ENCODE measurements at places on chromosomes 5 and 9. TPM values are rescaled to one million over a fixed set of nuclear protein-coding genes. Genes with fewer than 3 reads are reported as not detected.

GRCh38 chr5:101976933-101977332 lies 319.2 kb downstream of the SLCO4C1 start:
- DNase-seq = no peak

- DNase-seq = no peak
These were observed 127.0 kb downstream of the RPS23 start for GRCh38 chr5:82151204-82151603.

- DNase-seq = no peak
These were observed 1.8 kb downstream of the CAVIN4 start for GRCh38 chr9:100579665-100580064.

GRCh38 chr9:135850737-135851136 lies 56.6 kb downstream of the CAMSAP1 start:
- DNase-seq = no peak

DNA sequence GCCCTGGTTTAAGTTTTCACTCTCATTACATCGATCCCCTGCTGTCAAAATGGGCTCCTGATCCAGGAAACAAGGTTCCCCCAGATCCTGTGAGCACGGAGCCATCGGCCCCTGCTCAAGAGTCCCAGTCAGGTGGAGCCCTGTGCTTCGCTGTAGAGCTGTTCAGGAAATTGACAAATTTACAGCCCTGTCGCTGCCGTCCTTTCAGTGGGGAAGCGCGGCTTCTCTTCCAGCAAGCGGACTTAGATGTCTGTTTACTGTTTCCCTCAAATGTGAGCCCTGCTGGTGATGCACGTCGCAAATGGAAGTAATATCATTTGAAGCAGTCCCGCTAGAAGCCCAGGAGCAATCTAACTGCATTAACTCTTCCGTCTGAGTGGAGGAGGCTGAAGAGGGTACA lies 760.9 kb upstream of the WWC1 start:
- no peak for DNase-seq

CCDC107 gene
- 23.0 TPM for total RNA-seq

Measured in activated T-helper 2 cell treated with anti-CD3 and anti-CD28 coated beads, Interferon-gamma antibody, Interleukin-2, Interleukin-4, amounts not matched to agents 10 μg/mL and 5 μg/mL and 100 μg/mL, durations not matched to agents 14 hours and 24 hours and 36 hours (primary cell).